ENCODE measurements at places on chromosomes 2 and 18.

DNA sequence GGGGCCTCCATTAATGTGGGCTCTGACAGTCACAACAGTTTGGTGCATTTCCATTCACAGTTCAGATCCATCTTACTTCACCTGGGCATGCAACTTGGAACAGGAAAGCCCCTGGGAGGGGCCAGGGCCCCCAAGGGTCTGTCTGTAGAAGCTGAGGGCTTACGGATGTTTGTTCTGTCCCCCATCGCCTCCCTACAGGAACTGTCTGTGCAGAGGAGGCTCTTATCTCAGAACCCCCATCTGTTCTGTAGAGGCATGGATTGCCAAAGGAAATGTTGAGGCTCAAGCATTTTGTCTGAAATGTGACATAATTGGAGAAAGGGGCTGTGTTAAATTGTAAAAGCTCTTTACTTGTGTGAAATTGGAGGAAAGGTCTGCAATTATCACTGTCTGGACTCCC, 334.3 kb downstream of the CLIP4 start:
- DNase-seq: no peak

DNA sequence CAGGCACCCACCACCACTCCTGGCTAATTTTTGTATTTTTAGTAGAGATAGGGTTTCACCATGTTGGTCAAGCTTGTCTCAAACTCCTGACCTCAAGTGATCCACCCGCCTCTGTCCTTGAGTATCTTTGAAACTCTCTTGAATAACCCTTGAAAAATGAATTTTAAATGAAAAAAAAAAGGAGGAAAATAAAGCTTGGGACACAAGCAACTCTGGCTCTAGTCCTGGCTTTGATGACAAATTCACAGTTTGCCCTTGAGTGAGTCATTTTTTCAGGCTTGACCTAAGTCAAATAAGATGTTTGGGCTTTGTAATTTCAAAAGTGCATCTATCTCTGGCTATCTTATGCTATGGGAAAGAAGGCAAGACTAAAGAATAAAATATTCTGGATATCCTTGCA, 79.0 kb upstream of the TRIB2 start:
- no peak for DNase-seq

- no peak for DNase-seq
Measured at GRCh38 chr2:132403146-132403545, 13.5 kb upstream of the GPR39 start.

GRCh38 chr2:36406296-36406695, 50.7 kb downstream of the CRIM1 start:
- no peak for DNase-seq

GRCh38 chr2:239663364-239663924, 262.6 kb upstream of the HDAC4 start:
- DNase-seq: peak; percentile 69

GRCh38 chr2:8799004-8799403, 38.4 kb downstream of the KIDINS220 start:
- no peak for DNase-seq

DNA sequence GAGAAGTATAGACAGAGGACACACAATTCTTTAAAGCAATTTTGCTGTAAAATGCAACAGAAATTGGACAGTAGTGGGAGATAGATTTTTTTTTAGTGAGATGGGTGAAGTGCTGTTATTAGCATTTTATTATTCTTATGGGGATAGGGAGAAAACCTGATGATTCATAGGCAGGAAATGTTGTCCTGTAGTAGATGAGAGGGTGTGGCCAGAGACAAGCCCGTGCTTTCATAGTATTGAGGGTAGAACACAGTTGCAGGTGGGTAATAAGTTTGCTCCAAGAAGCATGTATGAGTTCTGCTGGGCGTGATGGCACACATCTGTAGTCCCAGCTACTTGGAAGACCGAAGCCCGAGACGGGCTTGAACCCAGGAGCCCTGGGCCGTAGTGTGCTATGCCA, 128.3 kb upstream of the ARHGAP28 start:
- no peak for DNase-seq

- no peak for DNase-seq
Measured at GRCh38 chr2:47028846-47029560, 113.4 kb upstream of the MCFD2 start.
